ENCODE measurements at places on chromosomes 13 and 19. TPM values are rescaled to one million over a fixed set of nuclear protein-coding genes. Genes with fewer than 3 reads are reported as not detected.

Gene CGB3
- total RNA-seq = not detected

Gene FCAR
- not detected for total RNA-seq

Gene ZNF44
- total RNA-seq = 4.7 TPM

Gene PLIN4
- under 0.01 TPM for total RNA-seq

Gene INSL3
- total RNA-seq = not detected

Gene KIR2DL3
- not detected for total RNA-seq

Data from placental pericyte (primary cell).